ENCODE measurements at places on chromosomes 6 and 20.

DNA sequence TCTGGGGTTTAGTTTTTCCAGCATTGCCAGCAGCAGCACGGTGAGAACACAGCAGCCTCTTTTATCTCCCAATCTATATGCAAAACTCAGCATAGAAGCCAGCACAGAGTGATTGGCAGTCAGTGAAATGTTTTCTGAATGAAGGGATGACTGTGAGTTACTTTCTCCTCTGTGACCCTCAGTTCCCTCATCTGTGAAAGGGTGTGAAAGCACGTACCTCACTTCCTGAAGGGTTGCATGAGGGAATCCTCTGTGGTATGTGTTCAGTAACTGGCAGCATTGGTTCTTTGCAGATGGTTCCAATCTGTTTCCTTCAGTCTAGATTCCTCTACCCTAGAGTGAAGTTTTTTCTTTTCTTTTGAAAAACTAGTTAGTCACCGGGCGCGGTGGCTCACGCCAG is 40.0 kb downstream of the EFCAB8 start:
- DNase-seq: no peak

DNA sequence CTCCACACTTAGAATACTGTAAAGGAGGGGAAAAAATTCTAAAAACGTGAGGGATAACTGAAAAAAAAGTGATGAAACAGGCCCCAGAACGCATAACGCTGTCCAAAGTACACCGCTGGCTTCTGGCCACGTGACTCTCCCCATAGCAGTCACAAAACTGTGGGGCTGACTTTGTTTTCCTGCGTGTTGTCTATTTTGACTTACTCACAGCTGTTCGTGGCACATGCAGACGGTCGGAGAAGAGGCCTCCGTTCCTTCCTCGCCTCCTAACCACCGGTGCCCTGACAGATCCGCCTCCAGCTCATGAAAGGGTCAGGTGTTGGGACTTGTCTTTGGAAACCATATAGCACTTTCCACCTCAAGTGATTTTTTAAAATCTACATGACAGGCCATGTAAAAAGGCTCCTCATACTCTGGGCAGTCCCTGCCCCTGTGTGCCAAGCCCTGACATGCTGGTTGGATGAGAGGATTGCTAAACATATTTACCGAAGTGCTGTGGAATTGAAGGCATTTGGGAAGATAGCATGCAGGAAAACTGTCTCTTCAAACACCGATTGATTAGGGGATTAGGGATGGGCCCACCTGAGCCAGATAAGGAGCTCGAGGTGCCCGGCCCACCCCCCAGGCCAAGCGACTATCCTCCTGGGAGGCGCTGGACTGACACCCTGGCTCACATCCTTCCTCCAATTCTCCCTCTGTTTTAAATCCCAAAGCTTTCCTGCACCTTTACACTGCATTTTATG is 54.8 kb downstream of the DACT2 start:
- no peak for DNase-seq

- DNase-seq: no peak
Observed at GRCh38 chr6:11067348-11067747, 23.2 kb upstream of the ELOVL2 start.

DNA sequence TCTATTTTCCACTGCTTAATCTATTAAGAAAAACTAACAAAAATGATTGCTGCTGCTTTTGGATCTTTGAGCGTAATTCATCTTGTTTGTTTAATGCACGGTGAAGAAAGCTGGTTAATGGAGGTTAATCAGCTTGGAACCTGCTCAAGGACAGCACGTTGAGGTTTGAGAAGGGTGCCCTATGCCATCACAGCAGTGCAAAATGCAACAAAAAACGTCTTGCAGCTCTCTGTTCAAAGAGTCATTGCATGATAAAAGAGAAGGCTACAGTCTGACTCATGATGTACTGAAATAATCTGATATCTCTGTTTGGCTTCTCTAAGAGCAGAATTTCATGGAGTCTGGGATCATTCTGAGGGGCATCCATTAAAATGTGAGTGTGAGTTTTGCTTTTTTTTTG is 80.6 kb upstream of the PREP start:
- no peak for DNase-seq

- no peak for DNase-seq
Observed at GRCh38 chr6:37702314-37702713, 4.6 kb upstream of the MDGA1 start.

- DNase-seq: no peak
Observed at GRCh38 chr6:70510600-70510999, 56.1 kb upstream of the SDHAF4 start.

- no peak for DNase-seq
Observed at GRCh38 chr6:95866732-95867131, 149.0 kb upstream of the FUT9 start.

- DNase-seq: no peak
Observed at GRCh38 chr6:105675715-105676397, 273.0 kb upstream of the PREP start.

GRCh38 chr20:42046371-42047085 is 428.4 kb upstream of the CHD6 start:
- no peak for DNase-seq

DNA sequence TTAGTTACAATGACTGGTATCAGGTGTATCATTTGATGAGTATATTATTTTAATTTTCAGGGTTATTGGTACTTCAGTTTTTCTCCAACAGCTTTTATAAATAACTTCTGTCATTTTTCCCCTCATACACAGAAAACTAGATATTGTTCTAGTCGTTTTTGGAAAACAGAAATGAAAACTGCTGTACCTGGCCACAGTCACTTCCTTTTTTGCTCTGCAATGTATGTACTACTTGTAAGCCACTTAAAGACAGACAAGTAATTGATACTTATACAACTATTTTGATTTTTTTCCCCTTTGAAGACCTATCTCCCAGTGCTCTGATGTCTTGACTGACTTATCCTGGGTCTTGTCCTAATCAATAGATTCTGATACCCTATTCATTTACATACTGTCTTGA is 218.6 kb upstream of the RUNX2 start:
- DNase-seq: no peak

DNA sequence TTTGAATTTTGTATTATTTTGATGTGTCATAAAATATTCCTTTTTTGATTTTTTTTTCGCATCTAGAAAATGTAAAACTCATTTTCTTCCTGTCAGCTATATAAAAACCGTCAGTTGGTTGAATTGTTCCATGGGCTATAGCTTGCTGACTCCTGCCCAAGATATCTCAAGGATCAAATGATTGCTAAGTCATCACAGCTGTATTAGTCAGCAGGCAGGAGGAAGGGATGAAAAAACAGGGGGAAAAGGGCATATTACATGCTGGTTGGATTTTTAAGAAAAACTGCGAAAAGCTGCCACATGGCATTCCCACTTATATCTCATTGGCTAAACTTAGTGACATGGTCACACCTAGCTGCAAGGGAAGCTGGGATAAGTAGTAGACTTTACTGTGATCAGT is 569.9 kb downstream of the BCKDHB start:
- DNase-seq: no peak
